ENCODE measurements at places on chromosomes 2 and 18. TPM values are rescaled to one million over a fixed set of nuclear protein-coding genes. Genes with fewer than 3 reads are reported as not detected.

PDE1A gene
- polyA plus RNA-seq, result not detected

CRYGB gene
- not detected for polyA plus RNA-seq

COL3A1 gene
- polyA plus RNA-seq, result not detected

CCDC85A gene
- not detected for polyA plus RNA-seq

SFT2D3 gene
- polyA plus RNA-seq, result 0.31 TPM

All from CD8-positive, alpha-beta memory T cell (primary cell).